CD4-positive, alpha-beta T cell treated with Interleukin-6 at 100 ng/mL for 8 hours (primary cell): ENCODE measurements at places on chromosomes 5 and 9.
A peak's percentile ranks its signal among the peaks of the same experiment; 100 is the strongest.

- DNase-seq: no peak
Observed at GRCh38 chr5:154349626-154350264, 96.1 kb upstream of the SAP30L start.

- no peak for DNase-seq
Observed at GRCh38 chr5:57684299-57684702, 201.7 kb upstream of the ACTBL2 start.

DNA sequence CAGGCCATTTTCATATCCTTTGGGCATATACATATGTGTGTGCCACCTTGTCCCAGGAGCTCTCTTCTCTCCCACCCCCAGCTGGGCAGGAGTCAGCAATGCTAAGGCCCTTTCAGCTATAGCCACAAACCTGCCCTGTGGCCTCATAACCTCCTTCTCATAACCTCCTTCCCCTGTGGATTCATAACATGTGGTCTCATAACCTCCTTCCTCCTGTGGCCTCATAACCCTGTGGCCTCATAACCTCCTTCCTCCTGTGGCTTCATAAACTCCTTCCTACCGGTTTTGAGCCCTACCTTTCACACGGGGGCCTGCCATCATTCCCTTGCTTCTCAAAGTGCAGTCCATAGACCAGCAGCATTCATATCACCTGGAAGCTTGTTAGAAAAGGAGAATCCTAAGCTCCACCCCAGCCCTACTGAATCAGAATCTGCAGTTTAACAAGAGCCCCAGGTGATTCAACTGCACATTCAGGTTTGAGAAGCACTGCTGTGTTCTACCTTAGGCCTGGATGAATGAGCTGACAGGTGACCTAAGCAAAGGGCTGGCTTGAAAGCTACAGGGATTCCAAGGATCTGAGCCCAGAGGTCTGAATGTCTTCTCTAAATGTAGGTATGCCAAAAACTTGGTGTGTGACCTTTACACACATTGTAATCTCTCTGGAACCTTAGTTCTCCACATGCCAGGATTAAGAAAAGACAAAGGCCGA, 41.9 kb upstream of the PLPP6 start:
- DNase-seq: peak; percentile 11

- DNase-seq: no peak
Observed at GRCh38 chr5:104611135-104611767, 1048.7 kb upstream of the NUDT12 start.

DNA sequence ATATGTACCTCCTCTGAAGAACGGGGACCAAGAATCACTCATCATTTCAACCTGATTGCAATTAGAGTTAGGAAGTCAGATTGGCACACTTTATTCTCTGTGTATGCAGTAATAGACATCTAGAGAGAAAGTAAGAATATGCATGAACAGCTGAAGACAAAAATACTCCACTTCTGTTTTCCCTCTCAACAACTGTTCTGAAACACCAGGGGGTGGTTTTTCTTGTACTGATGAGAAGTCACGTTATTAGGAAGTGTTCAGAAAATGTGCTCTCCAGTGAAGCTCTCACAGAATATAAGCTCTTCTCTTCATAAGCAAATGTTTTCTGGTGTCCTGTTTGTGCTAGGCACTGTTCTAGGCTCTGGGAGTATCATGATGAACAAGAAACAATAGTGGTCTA, 531.7 kb upstream of the C9orf72 start:
- no peak for DNase-seq

DNA sequence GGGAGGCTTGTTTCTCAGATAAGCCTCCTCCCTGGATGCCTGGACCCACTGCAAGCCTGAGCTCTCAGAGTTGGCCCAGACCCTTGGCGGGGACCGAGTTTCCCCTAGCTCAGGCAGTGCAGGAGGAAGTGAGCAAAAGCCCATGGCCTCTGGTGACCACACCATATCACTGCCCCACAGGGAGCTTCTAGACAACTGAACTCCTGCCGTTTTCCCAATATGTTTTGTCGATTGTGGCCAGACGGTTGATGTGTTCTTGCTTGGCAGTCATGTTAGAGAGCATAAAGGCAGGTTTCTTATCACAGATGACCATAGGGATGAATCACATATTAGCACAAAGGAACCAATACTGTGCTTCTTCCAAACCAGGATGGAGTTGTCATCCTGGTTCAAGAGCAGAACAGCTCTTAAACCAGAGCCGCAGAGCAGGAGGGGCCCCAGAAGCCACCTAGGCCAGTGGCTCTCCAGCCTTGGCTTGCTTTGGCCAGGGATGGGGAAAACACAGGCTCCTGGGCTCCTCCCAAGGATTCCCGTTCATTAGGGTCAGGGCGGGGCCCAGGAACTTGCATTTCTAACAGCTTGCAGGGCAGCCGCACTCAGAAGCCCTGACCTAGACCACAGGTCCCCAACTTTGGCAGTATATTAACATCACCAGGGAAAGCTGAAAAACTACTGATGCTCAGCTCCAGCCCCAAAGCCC, 113.1 kb upstream of the TBC1D2 start:
- no peak for DNase-seq

DNA sequence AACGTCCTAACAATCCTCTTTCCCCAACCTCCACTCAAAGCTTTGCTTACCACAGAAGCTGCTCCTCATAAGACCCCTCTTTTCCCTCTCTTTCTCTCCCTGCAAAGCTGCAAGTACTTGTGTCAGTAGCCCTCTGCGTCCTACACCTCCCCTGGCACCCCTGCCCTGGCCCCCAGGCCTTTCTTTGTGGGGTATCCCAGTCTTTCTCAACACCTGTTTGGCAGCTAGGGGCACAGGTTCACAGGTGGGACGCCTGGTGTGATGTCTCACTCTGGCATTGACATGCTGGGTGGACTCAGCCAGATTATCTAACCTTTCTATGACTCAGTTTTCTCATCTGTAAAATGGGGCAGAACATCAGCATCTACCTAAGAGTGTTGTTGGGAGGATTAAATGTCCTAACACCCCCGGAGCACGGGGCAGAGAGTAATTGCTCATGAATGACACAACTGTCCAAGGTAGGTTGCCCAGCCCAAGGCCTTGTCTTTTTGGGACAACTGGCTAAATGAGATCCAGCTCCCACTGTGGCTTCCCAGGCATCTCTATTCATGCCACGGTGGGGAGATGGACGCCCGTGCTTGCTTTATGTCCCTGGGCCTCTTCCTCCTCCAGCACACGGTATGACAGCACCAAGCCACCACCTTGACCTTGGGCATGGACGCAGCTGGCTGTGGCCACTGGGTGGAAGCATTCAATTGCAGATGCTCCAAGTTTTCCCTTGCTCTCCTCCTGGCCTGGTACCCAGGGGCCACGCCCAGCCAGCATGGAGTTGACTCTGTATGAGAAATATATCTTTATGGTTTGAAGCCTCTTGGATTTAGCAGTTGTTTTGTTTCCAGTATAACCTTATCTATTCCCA, 190.4 kb downstream of the RGS3 start:
- no peak for DNase-seq

DNA sequence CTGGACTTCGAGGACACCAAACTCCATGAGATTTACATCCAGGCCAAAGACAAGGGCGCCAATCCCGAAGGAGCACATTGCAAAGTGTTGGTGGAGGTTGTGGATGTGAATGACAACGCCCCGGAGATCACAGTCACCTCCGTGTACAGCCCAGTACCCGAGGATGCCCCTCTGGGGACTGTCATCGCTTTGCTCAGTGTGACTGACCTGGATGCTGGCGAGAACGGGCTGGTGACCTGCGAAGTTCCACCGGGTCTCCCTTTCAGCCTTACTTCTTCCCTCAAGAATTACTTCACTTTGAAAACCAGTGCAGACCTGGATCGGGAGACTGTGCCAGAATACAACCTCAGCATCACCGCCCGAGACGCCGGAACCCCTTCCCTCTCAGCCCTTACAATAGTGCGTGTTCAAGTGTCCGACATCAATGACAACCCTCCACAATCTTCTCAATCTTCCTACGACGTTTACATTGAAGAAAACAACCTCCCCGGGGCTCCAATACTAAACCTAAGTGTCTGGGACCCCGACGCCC, 1.3 kb downstream of the PCDHGC3 start:
- DNase-seq: no peak

DNA sequence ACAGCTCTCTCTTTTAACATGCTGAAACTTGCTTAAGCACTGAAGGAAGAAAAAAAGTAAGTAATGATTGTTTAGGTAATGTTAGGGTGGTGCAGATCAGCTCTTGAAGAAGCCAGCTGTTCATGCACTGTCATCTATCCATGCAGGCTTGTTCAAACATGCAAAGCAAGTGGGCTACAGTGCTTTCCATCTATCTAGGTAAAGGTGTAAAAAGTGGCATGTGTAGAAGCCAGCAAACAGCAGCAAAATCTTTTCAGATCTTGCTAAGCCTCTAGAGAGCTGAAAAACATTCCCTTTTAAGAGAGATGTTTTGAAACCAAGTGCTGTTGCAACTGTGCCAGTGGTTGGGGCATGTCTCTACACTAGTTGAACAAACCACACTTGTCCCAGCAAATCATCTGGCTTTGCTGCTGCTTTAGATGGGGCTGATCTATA, 214.4 kb downstream of the EFNA5 start:
- DNase-seq: no peak

DNA sequence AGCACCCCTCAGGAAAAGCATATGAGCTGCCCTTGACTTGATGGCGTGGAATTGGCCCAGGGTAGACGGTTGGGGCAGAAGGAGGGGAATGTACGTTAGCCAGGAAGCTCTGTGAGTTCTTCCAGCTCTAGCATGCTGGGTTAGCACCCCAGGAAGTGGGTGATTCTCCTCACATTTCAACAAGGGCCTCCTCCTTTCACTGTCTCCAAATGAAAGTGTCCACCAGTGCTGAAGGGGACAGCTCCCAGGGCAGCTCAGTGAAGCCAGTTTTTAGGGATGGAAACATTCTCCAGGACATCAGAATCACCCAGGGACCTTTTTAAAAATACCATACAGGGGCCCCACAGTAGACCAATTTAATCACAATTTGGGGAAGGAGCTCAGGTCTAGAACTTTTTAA, 17.2 kb upstream of the AFAP1L1 start:
- no peak for DNase-seq

- no peak for DNase-seq
Observed at GRCh38 chr5:177103523-177104253, 17.0 kb downstream of the FGFR4 start.

GRCh38 chr5:143229426-143229895, 174.0 kb downstream of the NR3C1 start:
- DNase-seq: no peak

DNA sequence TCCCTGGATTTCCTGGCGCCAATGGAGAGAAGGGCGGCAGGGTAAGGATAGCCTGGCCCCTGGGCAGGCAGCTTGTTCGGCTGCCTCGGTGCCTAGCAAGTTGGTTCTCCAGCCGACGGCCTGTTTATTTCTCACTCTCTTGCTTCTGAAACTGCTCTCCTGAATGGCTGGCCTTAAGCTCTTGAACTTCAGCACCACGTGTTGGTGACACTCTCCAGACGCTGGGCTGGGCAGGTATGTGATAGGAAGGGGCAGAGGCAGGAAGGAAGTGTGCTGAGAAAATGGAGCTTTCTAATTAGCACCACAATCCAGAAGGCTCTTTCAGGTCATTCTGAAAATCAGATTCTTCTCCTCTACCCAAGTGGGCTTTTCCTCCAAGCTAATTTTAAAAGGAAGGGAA, 91.4 kb upstream of the FCN2 start:
- no peak for DNase-seq

DNA sequence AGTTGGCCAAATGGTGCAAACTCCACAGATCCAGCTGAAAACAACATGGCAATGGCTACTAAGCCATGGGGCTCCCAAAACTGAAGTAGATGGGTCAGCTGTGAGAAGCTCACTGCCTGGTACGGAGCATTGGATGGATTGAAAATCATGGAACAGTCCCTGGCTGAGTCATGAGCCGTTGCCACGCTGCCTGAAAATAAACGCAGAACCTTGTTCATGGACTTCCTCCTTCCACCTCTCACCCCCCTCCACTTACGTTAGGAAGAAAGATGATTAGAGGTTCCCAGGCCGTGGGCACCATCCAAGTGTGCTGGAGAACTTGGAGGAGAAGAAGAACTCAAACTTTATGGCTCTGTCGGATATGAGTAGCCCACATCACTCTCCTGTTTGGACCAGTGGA, 6.8 kb upstream of the DIPK1B start:
- DNase-seq: no peak

GRCh38 chr5:115050866-115051265, 118.8 kb downstream of the TRIM36 start:
- DNase-seq: no peak

DNA sequence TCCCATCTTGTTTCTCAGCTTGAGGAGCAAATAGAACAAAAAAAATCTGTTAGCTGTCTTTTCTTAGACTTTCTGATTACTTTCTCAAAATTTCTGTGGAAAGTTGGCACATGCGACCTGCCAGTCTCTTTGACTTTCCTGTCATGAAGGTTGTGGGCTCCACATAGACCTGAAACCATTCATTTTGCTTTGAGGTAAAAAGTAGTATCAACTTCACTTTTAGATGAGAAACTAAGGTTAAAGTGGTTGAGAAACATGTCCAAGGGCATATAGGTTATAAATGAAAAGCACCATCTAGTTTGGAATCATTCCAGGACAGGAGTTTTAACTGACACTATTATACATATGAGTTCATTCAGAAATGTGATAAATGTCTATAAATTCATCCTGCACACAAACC, 42.7 kb downstream of the ST8SIA4 start:
- DNase-seq: no peak

GRCh38 chr5:103573411-103573810, 10.8 kb upstream of the NUDT12 start:
- no peak for DNase-seq

- DNase-seq: no peak
Observed at GRCh38 chr9:134219646-134220060, 55.3 kb upstream of the RNU6ATAC start.

- DNase-seq: no peak
Observed at GRCh38 chr5:39116344-39117170, 42.4 kb upstream of the RICTOR start.

GRCh38 chr5:143850050-143850683, 38.2 kb downstream of the HMHB1 start:
- DNase-seq: no peak

DNA sequence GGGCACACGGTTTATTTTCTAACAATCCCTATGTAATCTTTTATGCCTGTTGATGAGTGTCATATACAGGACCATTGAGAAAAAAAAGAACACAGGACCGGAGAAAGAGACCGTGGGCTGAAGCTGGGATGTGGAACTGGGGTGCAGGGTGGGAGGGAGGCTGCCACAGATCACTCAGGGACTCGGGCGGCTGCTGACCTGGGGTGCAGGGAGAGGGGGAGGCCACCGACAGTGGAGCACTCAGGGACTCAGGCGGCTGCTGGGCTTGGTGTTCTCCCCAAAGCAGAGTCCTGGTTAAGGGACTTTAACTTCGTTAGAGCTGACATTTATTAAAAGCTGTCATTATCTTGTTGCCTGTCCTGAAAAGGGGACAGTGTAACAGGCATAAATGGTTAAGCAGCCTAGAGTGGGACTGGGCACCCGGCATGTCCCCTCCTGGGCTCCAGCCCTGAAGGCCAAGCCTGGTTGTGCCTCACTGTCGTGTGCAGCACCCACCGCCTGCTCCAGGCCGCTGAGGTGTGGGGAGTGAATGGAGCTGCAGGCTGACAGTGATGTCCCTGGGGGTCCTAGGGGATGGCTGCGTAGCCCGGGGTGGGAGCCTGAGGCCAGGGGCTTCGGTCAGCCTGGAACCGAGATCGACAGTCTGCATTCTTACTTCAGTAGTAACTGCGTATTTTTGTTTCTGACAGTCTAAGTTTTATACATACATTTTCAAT, 14.0 kb downstream of the NDUFS6 start:
- no peak for DNase-seq

- DNase-seq: no peak
Observed at GRCh38 chr9:137975527-137975913, 97.9 kb downstream of the CACNA1B start.
